Esophagus squamous epithelium (tissue), 5 donors: ENCODE measurements at places on chromosomes 6 and 20.

DNA sequence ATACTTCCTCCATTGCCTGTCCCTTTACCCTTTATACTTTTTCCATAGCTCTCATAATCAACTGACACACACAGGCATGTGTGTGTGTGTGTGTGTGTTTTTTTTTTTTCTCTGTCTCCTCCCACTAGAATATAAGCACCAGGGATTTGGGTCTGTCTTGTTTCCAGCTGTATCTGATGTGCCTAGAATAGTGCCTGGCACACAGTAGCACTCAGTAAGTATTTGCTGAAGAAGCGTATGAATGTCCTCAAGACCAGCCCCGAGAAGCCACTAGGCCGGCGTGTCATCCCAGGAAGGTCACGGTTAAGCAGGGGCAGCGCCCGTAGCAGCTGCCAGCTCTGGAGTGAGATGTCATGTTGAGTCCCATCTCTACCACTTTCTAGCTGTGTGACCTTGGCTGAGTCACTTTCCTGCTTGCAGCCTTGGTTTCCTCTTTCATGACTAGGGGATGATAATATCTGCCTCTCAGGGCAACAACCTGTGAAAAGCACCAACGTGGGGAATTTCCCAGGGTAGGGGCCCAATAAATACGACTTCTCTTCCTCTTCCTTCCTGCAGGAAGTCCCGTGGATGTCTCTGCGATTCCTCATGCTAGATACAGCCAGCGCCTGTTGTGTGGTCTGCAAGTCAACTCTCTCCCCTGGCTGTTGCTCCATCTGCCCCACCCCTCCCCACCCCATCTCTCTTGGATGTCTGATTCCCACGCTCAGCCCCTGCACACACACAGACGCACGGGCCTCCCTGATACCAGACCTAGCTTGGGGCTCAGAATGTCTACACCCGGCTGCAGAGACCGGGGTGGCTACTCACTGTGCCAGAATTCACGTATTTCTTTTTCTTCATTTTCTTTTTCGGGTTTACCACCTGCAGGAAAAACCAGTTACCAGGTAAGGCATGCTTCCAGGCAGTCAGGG lies 58.1 kb downstream of the RAB44 start:
- no peak for DNase-seq

- no peak for DNase-seq
Observed at GRCh38 chr6:12271997-12272396, 18.2 kb upstream of the EDN1 start.

DNA sequence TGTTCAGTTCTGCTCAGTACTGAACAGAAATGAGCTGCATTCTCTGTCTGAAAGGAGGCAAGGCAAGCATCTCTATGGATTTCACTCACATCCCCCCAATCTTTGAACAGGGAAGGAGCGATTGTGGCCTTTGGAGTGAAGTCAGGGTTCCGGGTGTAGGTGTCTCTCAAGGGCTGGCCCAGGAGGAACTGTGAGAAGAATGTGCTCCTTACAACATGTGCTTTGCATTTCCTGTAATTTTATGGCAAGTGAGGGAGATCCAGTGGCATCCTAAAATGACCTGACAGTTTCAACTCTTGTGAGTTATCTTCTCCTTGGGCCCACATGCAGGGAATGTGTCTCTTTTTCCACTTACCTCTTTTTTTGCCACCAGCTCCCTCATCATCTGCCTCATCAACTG lies 63.0 kb upstream of the RIN2 start:
- no peak for DNase-seq

DNA sequence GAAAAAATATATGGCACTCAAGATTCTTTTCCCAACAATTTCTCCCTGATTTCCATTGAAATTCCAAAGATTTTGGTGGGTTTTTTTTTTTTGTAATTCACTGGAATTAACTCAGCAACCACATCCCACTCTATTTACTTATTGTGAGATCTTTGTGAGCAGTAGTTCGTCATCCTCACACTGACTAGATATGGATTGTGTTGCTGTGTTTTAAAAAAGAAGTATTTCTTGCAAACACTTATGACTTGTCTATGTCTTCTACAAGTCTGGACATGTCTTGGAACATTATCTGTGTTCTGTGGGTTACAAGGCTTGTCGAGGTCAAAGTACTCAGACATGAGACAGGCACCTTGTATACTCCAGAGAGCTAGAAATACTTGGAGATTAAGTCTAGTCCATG lies 7.3 kb upstream of the TENT5A start:
- no peak for DNase-seq

- no peak for DNase-seq
Observed at GRCh38 chr20:1955217-1955616, 38.6 kb downstream of the PDYN start.

GRCh38 chr6:22332711-22333110 lies 35.9 kb upstream of the PRL start:
- no peak for DNase-seq

- no peak for DNase-seq
Observed at GRCh38 chr6:134029495-134030455, 22.6 kb downstream of the SLC2A12 start.

- DNase-seq = no peak
Observed at GRCh38 chr6:131758920-131759319, 48.1 kb upstream of the CTAGE9 start.

DNA sequence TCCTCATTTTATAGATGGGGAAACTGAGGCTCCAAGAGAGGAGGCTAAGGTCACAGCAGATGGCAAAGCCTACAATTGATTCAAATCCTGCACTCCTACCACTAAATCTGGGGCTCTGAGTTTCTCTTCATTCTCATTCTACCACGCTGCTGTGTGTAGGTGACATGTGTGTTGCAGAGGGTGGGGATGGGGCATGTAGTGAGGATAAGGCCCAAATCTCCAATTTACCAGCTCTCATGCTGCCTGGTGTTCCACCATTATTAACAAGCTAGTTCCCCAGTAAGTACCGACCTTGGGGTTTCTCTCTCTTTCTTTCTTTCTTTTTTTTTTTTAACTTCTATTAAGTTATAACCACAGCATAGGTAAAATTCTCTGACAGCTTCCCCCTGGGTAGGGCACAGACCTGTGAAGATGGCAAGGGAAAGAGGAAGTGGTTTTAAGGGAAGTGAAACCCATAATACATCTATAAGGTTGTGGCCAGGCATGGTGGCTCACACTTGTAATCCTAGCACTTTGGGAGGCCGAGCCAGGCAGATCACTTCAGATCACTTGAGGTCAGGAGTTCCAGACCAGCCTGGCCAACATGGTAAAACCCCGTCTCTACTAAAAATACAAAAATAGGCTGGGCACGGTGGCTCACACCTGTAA lies 13.0 kb upstream of the MATN4 start:
- DNase-seq = no peak

DNA sequence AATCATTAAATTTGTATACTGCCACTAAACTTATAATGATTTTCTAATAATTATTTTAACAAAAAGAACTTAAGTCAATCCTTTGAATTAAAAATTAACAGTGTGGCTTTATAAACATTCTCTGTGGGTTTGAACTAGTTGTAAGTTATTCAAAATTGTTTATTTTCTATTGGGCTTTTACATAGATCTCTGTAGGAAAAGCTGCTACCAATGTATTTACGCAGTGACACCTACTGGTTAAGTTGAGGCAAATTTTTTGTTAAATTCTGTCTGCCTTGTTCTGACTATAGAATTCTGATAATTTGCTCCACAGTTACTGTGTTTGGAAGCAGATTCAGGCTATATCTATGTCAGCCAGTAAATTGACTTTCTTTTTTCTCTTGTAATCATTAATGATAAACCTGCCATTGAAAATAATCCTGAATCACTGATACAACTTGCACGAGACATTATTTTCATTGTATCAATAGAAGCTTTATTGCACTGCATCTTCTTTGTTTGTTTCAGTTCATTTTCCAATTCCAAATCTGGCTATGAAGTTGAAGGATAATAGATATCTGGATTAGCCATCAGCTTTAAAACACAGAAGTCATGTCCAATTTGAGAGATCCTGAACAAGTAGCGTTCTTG lies 66.0 kb upstream of the UTRN start:
- DNase-seq = no peak

- no peak for DNase-seq
Observed at GRCh38 chr6:153047386-153047785, 44.9 kb upstream of the MTRF1L start.

- DNase-seq = no peak
Observed at GRCh38 chr6:166656230-166657151, 29.4 kb upstream of the RPS6KA2 start.

GRCh38 chr6:14544666-14545065 lies 427.1 kb downstream of the CD83 start:
- DNase-seq = no peak

DNA sequence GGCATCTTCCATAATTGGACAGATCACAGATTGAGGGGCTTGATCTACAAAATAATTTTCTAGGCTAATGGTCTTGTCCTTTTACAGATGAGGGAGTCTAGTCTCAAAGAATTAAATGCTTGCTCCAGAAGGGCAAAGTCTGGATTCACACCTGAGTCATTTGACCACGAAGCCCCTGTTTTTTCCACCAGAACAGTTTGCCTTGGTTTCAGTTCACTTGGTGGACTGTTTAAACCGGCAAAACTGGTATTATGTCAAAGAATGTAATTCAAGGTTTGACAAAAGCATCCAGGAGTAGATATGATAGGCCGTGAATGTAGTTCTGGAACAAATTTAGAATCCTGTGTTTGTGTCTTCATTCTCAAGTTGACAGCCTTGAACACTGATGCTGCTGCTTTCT lies 3.3 kb downstream of the MYO6 start:
- no peak for DNase-seq

DNA sequence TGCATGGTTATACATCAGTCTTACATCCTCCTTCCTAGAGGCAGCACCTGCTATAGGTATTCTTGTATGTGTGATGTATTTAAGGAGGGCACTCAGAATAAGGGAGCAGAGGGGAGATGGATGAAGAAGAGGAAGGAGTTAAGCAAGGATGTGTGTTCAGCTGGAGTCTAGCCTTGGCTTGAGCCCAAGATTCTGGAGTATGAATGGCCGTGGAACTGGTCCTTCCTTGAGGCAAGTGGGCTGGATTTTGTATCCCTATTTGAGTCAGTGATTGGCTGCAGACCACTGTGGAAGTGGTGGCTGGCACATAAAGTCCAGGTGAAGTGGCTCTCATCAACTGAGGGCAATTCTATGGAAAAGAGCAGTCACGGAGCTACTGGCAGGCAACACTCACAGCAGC lies 112.0 kb upstream of the RNF24 start:
- no peak for DNase-seq

GRCh38 chr6:111857674-111858337 lies 15.4 kb downstream of the FYN start:
- DNase-seq = no peak

DNA sequence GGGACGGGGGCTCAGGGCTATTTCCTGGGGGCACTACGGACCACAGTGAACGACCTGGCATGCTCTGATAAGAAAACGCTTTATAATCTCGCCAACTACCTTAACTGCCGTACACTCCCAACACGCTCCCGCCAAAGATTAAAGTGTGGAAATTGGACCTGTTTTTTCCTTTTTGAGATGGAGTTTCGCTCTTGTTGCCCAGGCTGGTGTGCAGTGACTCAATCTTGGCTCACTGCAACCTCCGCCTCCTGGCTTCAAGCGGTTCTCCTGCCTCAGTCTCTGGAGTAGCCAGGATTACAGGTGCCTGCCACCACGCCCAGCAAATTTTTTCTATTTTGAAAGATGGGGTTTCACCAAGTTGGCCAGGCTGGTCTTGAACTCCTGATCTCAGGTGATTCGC lies 346 bp upstream of the SLC44A4 start:
- no peak for DNase-seq

- DNase-seq = no peak
Observed at GRCh38 chr6:112172540-112172939, 81.8 kb downstream of the LAMA4 start.

GRCh38 chr6:161017766-161018564 lies 26.4 kb downstream of the MAP3K4 start:
- no peak for DNase-seq

- DNase-seq = no peak
Observed at GRCh38 chr6:159639721-159640120, 53.3 kb downstream of the SOD2 start.

- DNase-seq = no peak
Observed at GRCh38 chr6:26223650-26224546, 136.7 kb downstream of the HFE start.

- DNase-seq = no peak
Observed at GRCh38 chr6:102064142-102064541, 670.6 kb downstream of the GRIK2 start.

DNA sequence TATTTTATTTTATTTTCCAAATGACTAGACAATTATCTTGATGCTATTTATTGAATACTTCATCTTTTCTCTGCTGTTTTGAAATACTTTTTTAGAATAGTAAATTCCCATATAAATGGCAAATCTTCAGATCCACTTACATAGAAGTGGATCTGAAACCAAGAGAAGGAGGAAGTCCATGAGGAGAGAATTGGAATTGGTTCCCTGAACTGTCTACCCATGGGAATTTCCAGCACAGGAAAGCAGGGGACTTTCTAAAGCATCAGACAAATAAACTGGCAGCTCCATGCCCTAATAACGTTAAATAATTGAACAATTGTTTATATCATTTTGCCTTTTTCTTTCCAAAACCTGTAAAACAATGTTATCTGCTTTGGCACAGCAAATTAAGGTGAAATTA lies 47.1 kb upstream of the PNRC1 start:
- DNase-seq = no peak

DNA sequence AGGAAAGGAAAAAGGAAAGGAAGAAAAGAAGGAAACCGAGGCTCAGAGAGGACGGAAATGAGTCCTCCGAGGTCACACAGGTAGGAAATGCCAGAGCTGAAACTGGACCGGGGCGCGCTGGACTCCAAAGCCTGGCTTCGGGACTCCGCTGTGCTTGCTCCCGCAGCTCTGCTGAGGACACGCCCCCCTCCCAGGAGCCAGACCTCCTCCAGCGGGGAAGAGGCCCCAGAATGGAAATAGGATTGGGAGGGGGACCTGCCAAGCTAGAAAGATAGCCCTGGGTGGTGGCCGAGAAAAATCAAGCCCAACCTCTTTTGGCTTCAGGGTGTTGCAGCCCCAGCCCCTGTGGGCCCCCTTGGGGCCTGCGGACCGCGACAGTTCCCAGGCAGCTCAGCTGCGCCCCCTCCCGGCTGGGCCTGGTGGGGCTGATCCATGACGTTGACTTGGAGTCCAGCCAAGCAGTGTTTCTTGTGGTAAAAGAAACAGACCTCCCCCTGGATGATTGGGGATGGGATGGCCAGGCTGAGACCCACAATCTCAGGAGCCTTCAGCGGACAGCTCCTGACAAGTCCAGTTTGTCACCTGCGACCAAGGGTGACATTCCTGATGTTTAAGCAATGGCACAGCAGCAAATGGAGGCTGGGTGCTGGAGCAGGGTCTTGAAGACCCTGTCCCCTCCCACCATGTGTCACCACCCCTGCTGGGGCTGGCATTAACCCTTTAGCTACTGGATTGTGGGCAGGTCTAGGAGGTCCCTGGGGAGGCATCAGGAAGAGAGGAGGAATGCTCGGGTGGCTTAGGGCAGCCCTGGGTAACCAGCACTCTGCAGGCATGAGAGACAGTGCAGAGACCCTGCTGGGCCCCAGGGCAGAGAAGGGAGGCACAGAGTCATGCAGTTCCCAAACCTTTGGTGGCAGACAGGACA lies 55.4 kb downstream of the RIPOR3 start:
- no peak for DNase-seq

- DNase-seq = no peak
Observed at GRCh38 chr6:54112151-54112650, 958 bp downstream of the MLIP start.

- DNase-seq = no peak
Observed at GRCh38 chr6:7902221-7902620, 8.4 kb downstream of the TXNDC5 start.
